ENCODE measurements at places on chromosomes 2 and 18. TPM values are rescaled to one million over a fixed set of nuclear protein-coding genes. Genes with fewer than 3 reads are reported as not detected.

The FZD7 gene
- 21.3 TPM for total RNA-seq

The ANKRD30BL gene
- total RNA-seq = not detected

The ANKRD29 gene
- 9.1 TPM for total RNA-seq

The FAM228A gene
- total RNA-seq = 0.32 TPM

The MMADHC gene
- 117 TPM for total RNA-seq

The CYP27A1 gene
- total RNA-seq = 35.2 TPM

The LBX2 gene
- total RNA-seq = 2.1 TPM

The STRN gene
- total RNA-seq = 18.5 TPM

The NEUROD1 gene
- total RNA-seq = not detected

The C2orf72 gene
- not detected for total RNA-seq

The PMAIP1 gene
- total RNA-seq = 7.5 TPM

The NYAP2 gene
- not detected for total RNA-seq

The PROC gene
- not detected for total RNA-seq

The CYP26B1 gene
- total RNA-seq = 10.2 TPM

The CDH20 gene
- total RNA-seq = 0.16 TPM

The APLF gene
- 10.5 TPM for total RNA-seq

The CSRNP3 gene
- 1.6 TPM for total RNA-seq

The NT5C1B gene
- total RNA-seq = not detected

The RAB17 gene
- total RNA-seq = not detected

The SLC14A1 gene
- 3.9 TPM for total RNA-seq

The TRIM43 gene
- total RNA-seq = not detected

The GKN2 gene
- not detected for total RNA-seq

The NTSR2 gene
- total RNA-seq = not detected

The FSHR gene
- not detected for total RNA-seq

The POLE4 gene
- 16.1 TPM for total RNA-seq

The AOX1 gene
- 81.1 TPM for total RNA-seq

The ZBTB14 gene
- 14.6 TPM for total RNA-seq

The ILKAP gene
- total RNA-seq = 18.7 TPM

The TDRD15 gene
- total RNA-seq = not detected

The CCDC68 gene
- 3.6 TPM for total RNA-seq

The SCN1A gene
- 11.5 TPM for total RNA-seq
